ENCODE measurements at places on chromosomes 16 and 17.

DNA sequence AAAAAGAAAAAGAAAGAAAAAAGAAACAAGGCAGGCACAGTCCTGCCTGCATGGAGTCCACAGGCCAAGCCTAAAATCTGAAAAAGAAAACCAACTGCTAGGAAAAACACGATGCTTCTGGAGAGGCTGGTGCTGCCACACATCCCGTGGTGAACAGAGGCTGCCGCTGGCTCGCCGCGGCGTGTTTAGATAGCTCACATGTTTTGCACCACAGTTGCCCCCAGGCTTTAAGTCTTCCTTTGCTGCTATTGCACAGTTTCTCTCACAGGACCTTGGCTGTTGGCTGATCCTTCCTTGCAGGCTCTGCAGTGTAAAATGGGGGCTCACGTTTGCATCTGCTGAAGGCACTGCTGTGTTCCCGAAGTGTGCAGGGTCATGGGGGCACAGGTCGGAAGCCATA, 8.6 kb downstream of the SLC6A4 start:
- no peak for DNase-seq

GRCh38 chr16:29663807-29664090, 702 bp downstream of the SPN start:
- peak; percentile 12 for DNase-seq

GRCh38 chr17:29389982-29390850, at the start of gene TAOK1:
Gene TAOK1, plus strand, starts transcription at chr17:29390363. Its CDS starts 61,186 bp downstream, at chr17:29451549.
- DNase-seq, result peak; percentile 96

DNA sequence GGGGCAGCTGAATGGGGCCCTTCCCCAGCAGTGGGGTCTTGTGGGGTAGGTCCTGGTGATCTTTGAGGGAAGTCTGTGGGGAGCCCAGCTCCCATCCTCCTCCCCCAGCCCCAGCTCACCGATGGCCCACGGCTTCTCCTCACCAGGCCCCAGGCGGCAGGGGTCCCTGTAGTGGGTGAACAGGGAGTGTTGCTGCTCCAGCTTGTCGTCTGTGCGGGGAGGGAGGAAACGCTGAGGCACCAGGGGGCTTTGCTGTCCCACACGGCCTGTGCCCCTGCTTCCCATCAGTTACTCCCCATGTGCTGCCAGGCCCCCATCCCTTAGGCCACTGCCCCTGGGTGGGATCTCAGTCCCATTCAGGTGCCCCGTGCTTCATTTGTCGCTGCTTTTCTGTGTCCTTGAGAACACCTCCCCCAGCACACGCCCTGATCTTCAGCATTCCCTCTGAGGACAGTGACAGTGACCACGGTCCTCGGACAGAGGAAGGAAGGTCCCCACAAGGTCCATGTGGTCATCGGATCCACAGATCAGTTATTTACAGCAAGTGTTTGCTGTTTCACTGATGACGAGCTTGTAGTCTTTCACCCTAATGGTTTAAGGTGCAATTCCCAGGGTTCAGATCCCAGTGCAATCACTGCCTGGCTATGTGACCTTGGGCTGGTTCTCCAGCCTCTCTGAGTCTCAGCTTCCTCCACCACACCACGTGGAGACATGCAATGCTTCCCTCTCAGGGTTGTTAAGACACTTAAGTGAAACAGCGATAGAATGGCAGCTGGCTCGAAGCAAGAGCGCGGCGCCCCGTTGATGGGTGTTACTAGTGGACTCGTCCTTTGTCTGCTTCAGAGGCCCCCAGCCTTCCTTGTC, 53.1 kb downstream of the PRMT7 start:
- DNase-seq, result no peak

- no peak for DNase-seq
Measured at GRCh38 chr17:19239544-19239943, 2.4 kb downstream of the EPN2 start.

DNA sequence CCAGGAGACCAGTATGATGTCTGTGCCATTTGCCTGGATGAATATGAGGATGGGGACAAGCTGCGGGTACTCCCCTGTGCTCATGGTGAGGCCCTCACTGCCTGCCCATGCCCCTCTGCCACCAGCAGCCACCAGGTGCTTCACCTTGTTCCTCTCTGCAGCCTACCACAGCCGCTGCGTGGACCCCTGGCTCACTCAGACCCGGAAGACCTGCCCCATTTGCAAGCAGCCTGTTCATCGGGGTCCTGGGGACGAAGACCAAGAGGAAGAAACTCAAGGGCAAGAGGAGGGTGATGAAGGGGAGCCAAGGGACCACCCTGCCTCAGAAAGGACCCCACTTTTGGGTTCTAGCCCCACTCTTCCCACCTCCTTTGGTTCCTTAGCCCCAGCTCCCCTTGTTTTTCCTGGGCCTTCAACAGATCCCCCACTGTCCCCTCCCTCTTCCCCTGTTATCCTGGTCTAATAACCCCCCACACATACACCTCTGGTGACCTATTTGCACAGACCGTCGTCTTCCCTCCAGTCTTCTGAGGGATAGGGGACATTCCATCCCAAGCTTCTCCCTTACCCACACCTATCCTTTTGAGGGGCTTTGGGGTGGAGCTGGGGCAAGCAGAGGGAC, 3.7 kb downstream of the PFN1 start:
- DNase-seq, result peak; percentile 39

GRCh38 chr17:62860962-62861873, 53.1 kb upstream of the MARCHF10 start:
- no peak for DNase-seq

DNA sequence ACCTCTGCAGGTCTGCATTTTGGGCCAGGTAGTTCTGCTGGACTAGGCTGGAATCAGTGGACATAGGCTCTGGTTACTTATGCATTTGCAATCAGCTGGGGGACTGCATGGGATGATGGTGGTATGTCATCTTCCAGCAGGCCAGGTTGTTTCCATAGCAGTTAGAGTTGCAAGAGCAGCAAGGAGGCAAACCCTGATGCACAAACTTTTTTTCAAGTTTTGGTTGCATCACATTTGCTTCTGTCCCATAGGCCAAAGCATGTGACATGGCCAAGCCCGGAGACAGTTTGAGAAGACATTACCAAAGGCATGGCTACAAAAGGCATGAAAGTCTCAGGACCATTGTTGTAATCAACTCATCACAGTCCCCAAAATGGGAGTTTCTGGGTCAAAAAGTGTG, 58.2 kb downstream of the PRKCB start:
- no peak for DNase-seq

DNA sequence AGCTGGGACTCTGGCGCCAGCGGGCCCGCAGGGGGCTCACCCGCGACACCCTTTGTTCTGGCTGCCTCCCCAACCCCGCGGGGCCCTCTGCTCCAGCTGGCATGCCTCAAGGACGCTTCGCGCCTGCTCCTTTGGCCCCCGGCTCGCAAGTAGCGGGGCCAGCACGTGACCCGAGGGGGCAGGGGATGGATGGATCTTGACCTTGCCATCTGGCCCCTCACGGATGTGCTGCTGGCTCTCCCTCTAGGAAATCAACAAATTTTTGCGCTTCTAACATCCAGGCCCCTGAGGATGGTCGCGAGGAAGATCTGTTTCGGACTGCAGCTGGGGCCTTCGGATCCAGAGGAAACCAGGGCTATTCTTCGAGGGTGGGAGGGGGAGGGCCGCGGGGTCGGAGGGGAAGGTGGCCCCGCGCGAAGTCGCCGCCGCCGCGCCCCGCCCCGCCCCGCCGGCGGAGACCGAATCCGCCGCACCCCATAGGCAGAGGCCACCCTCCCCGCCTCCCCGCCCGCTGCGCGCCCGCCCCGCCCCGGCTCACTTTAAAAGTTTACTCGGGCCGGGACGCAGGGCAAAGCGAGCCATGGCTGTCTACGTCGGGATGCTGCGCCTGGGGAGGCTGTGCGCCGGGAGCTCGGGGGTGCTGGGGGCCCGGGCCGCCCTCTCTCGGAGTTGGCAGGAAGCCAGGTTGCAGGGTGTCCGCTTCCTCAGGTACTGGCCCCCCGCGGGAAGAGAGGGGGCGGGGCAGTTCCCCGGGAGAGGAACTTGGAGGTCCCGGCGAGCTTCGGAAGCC, at the start of gene ACSF2:
TSS of gene ACSF2 (plus strand) at position 537 of the 790 bp plus-strand sequence. CDS start at position 581, 44 bp downstream.
- DNase-seq, result peak; percentile 74

GRCh38 chr17:17950806-17951205, 21.4 kb downstream of the TOM1L2 start:
- no peak for DNase-seq

DNA sequence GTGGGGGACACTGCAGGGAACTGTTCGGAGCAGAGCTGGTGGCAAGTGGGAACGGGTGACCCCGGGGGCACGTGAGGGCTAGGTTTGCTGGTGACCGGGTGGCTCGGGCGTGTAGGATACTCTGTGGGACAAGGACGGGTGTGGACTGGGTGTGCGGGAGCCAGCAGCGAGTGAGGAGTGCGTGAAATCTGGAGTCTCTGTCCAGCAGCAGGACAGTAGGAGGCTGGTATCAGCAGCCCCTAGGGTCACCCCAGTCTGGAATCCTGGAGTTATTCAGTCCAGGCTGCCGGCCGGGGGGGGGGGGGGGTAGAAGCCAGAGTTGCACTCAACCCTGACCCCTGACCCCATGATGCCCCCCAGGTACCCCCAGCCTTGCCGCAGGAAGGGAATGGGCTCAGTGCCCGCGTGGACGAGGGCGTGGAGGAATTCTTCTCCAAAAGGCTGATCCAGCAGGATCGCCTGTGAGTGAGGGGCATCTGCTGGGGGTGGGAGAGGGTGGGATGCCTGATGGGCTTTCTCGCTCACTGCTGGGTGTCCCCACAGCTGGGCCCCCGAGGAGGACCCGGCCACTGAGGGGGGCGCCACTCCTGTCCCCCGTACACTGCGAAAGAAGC, 6.2 kb downstream of the ACD start:
- no peak for DNase-seq

DNA sequence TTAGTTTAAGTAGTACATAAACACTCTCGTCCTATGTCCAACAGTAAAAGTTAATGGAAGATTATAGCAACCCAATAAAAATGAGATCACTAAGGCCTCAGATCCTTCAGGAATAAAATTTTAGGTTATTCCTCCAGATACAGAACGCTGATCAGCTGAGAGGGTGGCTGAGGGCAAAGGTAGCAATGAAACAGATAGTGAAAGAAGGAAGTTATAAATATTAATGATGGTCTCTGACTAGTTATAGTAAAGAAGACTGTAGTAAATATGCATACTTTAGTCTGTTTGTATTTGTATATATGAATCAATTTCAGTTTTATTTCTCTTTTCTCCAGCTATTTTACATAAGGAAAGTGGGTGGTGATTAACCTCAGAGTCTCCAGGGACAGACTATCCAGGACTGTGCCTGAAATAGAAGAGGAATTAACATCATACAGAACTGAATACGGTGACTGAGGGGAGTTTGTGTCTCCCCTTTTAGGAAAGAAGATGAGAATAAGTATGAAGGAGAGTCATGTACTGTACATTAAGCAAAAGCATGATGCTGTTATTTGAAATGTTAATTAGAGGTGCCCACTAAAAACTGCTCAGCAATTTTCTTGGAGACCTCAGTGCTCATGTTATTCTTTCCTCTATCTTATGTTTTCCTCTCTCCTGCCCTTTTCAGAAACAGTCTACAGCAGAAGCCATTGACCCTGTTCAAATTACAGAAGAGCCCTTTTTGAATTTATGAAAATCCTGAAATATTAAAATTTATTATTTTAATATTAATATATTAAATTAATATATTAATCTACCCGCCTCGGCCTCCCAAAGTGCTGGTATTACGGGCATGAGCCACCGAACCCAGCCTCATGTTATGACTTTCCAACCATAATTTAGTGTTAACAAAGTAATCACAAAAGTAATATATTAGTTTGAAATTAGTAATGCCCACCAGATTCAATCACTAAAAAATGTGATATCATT, 36.5 kb upstream of the DHRS7B start:
- no peak for DNase-seq

DNA sequence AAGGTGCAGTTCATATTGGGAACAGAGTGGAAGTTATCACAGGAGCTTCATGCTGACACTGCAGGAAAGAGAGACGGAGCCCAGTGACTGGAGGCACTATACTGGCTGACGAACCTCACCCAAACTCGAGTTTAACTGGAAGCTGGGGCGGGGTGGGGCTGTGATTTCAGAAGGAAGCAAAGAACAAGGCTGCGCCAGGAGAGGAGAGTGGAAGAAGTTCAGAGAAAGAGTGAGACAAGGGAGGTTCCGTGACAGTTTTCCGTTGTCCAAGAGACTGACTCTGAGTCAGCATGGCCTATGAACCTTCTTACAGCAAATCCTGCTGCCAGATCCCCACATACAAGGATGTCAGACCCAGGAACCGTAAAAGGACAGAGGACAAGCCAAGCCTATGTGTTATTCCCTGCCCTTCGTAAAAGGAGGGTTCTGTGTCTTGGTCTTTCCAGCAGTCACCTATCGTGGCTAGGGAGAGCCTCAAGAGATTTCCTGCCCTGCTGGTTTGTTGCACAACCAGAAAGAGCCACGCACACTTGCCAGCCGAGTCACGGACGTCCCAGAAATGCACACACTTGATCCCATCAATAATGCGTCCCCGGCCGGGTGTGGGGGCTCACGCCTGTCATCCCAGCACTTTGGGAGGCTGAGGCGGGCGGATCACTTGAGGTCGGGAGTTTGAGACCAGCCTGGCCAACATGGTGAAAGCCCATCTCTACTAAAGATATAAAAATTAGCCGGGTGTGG, 5.1 kb downstream of the PITPNA start:
- no peak for DNase-seq

DNA sequence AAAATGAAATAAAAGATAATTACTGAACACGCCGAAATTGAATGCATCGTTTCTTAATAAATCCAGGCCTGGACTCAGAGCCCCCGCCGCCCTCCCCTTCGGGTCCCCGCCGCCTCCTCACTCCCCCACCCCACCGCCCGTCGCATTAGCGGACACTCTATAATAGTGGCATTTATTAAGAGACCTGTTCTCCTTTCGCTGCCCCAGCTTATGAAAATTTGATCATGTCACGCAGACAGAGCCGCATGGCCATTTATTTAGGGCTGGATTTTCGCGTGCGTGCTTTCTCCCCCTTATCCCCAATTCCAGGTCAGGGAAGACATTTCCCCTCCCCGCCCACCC, 6.3 kb upstream of the HOXB2 start:
- DNase-seq, result no peak

- no peak for DNase-seq
Measured at GRCh38 chr17:13736916-13737315, 135.2 kb upstream of the HS3ST3A1 start.

DNA sequence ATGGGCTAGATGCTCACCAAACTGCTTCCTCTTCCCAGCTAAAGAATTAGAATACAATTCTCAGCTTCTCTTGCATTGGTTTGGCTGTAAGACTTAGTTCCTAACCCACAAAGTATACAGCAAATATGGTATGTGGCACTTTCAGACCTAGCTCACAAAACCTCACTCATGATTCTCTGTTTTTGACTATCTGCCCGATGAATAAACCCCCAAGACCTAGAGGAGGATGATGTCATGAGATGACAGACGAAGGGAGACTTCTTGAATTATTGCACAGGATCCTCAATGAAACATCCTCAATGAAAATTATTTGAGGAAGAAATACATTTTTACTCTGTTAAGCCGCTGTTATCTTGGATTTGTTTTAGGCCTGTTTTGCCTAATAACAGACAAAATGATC, 14.3 kb downstream of the CNOT1 start:
- no peak for DNase-seq
